Prostate gland (tissue), 2 donors: ENCODE measurements at places on chromosomes 4 and X.

DNA sequence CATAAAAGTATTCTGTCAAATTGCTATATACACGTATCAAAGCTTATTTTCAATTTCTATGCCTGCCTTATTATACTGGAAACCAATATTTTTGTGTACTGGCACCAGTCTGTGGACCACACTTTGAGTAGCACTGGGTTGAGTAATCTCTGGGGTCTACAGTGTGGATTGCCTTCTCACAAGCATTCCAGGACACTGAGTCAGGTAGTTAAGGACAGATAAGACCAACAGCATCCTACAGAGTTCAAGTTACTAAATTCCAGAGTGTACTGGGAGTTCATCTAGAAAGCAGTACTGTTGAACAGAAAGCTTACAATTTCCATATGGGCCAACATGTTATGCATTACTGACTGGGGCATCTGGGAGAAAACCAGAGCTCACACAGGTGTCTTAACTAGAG, 61.8 kb downstream of the VMA21 start:
- no peak for DNase-seq

- no peak for DNase-seq
Measured at GRCh38 chr4:77236806-77237205, 79.8 kb downstream of the CCNG2 start.

GRCh38 chrX:137052643-137053235, 18.9 kb upstream of the GPR101 start:
- no peak for DNase-seq

- DNase-seq: no peak
Measured at GRCh38 chr4:145939441-145939750, 773 bp upstream of the ZNF827 start.

GRCh38 chr4:107712236-107712635, 7.8 kb downstream of the PAPSS1 start:
- no peak for DNase-seq

DNA sequence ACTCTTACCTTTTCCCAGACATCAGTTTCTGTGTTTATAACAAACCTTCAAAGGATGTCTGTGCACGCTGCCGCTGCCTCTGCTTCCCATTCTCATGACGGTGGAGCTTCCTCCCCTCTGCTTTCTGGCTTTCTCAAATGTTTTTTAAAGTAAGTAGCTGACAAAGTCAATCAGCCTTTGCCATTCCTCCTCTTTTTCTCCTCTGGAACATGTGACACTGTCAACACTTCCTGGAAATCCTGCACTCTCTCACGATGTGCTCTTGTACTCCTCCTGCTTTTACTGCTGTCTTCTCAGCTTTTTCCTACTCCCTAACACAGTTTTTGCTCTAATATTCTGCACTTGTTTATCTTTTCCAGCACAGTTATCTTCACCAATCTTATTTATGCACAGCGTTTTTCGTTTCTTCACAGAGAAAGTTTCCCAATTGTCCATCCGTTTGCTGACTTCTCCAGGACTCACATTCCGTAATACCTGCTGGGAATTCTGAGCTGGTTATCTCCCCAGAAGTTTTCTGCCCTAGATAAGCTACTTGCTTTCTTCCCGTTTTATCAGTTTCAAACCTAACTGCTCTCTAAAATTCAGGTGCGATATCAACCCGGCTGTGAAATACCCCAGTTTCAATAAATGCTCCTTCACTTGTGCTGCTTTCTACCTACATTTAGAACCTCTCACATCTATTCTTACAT, 465.6 kb upstream of the AGA start:
- DNase-seq: no peak

DNA sequence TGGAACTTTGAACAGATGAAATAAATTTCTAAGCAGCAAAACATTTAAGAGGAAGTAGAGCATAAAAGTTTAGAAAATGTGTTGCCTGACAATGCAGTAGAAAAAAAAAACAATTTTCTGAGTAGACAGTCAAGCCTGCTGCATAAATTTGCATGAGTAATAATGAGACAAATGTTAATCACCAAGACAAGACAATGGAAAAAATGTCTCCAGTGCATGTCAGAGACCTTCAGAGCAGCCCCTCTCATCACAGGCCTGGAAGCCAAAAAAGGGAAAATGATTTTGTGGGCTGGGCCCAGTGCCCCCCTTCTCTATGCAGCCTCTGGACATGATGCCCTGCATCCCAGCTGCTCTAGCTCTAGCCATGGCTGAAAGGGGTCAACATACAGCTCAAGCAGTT, 204.6 kb downstream of the COX18 start:
- no peak for DNase-seq

- DNase-seq: no peak
Measured at GRCh38 chr4:125420526-125420925, 105.8 kb downstream of the FAT4 start.

DNA sequence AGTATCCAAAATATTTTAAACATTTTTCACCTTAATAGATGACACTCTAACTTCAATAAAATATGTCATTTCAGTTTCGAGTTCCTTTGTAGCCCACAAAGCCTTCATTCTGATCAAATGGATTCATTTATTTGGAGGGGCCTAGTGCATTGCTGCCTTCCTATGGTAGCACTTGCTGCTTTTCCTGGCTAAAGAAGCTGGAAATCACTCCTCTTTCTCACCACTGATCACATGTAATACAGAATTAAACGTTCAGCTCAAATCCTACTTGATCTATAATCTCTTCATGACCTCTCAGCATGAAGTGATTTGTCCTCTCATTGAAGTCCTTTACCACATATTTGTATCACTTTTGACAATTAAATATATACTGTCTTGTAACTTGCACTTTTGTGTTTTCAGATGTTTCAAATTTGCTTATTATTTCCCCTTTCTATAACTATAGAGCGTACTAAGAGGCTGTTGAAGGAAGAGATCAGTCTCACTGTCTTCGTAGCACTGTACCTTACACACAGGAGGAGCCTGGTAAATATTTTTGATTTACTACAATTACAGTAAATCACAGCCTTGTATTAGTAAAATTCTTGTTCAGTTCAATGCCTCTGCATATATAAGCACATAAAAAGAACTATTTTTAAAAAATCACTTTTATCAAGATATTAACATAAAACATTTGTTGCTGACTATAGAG, 555 bp downstream of the CFI start:
- DNase-seq: no peak

DNA sequence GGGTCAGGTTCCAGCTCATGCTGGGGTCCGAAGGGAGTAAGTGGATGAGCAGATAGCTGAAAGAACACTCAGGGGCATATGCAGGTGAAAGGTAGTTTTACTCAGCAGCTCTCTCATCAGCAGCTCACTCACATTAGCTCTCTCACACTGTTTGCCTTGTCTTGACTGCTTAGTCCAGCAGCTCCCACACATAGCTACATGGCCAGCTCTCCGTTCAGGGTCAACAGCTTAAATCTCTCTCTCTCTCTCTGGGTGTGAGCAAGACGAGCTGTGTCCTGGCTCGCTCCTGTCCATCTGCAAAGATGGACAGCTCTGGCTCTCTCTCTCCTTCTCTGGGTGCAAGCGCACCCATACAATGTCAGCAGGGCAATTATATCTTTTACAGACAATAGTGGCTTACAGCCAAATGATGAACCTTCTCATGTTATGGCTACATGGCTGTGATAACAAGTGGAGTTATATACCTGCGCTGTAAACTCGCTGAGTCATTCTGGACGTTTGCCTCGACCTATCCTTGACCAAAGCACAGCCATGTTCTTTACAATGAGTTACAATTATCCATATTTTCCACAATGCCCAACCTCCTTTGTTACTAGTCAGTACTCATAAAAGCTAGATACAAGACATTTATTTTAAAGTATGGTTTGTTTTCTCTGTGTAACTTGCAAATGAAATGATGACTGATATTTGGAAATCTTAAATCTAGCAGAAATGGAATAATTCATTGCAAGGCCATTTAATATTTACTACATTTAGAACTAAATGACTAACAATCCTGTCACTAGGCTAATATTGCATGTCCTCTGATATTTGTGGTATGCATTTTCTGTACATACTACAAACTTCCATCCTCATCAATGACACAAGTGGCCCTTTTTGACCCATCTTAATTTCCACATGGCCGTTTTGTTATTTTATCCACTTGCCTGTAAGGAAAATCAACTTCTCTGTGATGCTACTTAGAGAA, 9.3 kb downstream of the PAPSS1 start:
- DNase-seq: no peak

DNA sequence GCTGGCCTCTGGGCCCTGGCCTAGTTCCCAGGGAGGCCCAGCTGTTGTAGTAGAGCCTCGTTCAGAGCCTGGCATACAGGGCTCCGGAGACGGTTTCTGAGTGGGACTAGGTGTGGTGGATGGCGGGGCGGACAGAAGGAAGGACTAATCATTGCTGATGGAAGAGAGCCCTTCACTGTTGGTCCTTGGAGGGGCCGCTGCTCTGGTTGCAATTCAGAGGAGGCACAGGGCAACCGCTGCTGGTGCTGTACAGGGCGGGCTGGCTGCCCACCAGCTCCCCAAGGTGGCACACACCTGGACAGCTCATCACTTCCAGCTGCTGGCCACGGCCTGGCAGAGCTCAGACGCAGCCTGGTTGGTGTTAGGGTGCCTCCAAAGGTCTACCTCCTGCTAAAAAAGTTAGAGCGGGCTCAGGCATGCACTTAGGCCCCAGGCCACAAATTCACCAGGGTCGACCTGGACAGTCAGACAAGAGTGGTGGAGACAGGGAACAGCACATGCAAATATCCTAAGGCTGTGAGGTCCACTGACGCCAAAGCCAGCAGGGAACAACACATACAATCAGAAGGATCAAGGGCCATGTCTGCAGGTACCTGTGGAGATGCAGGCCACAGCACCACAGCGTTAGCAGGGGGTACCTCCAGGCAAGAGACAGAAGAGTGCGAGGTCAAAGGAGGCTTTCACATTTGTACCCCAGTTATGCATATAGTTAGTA, 7.5 kb upstream of the RNF4 start:
- no peak for DNase-seq

DNA sequence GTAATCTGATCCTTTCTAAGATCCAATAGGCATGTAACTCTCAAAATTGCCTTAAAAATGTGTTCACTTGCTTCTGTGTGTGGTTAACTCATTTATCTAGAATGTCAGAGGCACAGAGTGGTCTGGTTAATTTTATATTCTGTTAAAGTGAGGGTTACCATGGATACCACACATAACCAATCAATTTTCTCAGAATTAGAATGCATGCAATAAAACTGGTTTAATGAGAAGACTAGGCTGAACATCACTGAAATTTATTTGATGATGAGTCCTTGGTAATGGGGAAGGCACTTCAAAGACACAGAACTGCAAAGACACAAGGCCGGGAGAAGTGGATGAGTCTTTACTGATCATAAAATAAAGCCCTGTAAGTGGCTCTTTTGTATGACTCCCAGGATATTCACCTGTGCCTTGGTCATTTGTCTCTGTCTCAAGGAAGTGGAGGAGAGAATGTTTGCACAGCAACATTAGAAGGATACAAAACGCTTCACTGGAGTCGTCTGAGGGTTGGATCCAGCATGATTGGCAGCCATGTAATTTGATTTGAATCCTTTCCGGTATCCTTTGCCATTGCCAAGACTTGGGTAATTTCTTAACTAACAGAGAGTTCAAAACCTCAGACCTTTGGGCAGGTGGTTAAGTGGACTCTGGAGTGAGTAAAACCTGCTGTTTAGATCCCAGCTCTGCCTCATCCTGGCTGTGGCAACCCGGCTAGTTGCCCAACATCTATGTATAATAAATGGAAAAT, 94.0 kb upstream of the RBPJ start:
- no peak for DNase-seq

- DNase-seq: no peak
Measured at GRCh38 chr4:53805291-53805690, 214.0 kb upstream of the LNX1 start.

DNA sequence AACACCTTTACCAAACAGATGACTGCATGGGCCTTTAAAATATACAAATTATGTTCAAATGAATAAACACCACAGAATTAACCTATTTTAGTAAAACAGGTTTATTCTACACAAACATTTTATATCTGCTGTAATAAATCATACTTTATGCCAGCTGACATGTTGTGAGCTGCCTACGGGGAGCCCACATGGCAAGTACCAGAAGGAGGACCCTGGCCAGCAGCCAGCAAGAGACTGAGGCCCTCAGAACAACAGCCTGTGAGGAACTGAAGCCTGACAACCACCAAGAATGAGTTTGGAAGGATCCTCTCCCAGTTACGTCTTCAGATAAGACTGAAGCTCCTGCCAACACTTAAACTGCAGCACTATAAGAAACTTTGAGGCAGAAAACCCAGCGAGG, 377.0 kb downstream of the PDGFC start:
- DNase-seq: peak; percentile 17

DNA sequence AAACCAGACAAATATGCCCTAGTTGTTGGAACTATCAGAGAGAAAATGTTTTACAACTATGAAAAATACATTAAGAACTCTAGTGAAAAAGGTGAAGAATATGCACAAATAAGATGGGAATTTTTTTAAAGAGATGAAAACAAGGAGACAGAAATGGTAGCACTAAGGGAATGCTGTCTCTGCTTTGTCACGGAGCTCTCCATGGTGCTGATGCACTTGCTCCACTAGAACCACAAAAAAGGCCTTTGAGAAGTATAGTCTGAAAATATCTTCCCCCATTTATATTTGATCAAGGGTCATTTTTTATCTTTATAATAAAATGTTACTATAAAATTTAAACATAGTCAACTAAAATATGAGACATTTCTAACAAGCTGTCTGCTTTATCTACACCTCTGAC, 1655.5 kb upstream of the AGA start:
- DNase-seq: no peak

DNA sequence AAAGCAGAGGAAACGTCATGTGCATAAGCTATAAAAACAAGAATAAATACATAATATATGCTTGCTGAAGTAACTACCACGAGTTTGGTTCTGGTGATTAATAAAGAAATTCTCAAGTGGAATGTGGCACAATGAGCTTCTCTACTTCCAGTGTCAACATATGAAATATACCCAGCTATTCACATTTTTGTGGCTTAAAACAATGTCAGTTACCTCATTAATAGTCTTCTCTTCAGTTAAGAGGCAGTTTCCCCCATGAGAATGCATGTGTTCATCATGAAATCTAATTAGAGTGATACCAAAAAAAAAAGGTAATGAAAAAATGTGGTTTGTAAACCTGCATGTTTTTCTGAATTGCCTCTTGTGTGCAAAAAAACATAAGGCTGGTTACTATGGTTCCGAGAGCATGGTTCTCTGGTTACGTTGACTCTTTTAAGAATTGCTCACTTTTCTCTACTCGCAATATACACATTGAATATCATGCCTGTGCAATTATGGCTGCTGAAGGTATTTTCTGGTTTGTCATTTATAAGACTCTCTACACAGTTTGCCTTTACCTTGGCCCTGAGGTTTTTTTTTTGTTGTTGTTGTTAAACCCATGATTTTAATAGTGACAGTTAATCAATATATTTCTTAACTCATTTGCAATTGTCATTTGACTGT, 108.2 kb downstream of the PCDH7 start:
- no peak for DNase-seq

DNA sequence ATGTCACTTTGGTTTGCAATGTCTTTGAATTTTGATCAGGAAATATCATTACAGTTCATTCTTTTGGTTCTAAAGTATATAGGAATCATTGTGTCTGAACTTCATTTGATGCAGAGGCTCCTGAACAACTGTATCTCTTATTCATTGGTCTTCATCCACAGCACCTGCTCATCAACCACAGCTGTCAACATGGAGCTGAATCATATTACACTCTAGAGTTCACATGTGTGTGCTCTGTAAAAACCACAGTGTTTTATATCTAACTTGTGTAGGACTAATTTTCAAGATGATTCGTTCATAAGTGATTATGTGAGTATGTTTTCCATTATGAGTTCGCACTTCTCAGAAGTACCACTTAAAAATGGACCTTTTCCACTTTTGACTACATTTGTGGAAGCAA, 643.3 kb upstream of the FAM241A start:
- DNase-seq: no peak
